ENCODE measurements at places on chromosomes 6 and 20. TPM values are rescaled to one million over a fixed set of nuclear protein-coding genes. Genes with fewer than 3 reads are reported as not detected.

RNF39 gene
- total RNA-seq, result not detected

- DNase-seq, result no peak
These were observed 54.7 kb upstream of the ZMYND8 start for GRCh38 chr20:47411161-47411560.

DNA sequence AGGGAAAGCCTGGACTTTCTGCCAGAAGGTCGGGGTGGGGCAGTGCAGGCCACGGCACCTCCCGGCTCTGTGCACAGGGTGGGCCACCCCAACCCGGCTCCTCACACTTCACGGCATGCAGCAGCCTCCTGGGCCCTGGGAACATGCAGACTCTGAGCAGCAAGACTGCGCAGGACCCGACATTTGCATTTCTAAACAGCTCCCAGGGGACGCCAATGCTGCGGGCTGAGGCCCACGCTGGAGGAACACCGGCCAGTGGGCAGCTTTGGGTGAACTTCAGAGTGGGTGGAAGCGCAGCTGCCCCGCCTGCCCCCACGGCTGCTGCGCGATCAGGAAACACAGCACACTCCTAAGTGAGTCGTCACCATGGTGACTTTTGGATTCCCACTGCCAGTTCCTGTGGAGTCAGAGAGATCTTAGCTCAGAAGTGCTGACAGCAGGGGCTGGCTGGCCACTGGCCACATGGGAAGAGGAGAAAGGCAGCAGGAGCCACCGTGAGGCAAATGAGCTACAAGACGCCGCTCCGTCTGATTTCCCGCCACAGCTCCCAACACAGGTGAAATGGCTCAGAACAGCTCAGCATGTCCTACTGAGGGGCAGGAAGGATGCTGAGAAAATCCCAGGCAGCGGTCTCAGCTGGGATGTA is 52.1 kb downstream of the RNASET2 start:
- DNase-seq, result peak; percentile 50

DNA sequence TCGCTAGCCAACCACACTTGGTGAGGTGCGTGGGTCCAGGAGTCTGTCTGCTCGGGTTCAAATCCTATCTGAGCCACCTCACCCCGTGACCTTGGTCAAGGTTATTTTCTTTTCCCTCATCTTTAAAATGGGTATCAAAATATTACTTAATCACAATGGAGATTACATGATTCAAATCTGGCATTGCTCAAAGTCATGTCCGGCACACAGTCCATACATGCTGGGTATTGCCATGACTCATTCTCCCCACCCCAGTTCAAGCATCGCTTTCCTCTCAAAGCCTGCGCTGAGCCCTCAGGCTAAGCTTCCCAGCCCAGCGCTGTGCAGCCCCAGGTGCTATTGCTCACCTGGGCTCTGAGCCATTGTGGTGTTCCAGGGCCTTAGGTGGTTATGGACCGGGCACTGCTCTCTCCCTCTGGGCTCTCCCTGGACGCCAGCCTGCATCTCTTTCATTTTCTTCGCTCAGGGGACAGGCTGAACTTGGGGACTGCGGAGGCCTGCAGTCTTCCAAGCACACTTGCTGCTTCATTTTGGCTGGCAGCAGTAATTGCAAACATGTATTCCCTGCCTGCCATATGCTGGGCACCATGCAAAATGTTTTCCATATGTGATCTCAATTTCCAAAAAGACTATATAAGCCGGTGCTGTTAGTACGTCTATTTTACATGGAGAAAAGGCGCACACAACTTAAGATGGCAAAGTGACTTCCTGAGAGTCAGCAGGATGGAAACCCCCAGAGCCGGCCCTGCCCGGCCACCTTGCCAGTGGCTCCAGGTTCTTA is 27.3 kb downstream of the WRNIP1 start:
- DNase-seq, result no peak

DNA sequence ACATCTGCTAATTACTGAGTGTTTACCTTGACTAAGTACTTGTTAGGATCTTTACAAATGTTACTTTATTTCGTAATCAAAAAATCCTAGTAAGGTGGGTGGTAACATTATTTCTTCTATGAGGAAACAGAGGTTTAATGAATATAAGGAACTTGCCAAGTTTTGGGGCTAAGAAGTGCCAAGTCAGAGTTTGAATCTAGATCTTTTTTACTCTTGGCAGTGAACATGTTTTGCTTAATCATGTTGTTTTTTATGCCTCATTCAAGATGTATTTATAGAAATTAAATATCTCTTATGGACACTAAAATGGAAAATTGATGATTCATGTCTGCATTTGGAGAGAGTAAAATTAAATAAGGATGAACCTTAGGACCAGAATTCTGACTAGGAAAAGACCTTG is 393.7 kb downstream of the UTRN start:
- DNase-seq, result peak; percentile 74

DNA sequence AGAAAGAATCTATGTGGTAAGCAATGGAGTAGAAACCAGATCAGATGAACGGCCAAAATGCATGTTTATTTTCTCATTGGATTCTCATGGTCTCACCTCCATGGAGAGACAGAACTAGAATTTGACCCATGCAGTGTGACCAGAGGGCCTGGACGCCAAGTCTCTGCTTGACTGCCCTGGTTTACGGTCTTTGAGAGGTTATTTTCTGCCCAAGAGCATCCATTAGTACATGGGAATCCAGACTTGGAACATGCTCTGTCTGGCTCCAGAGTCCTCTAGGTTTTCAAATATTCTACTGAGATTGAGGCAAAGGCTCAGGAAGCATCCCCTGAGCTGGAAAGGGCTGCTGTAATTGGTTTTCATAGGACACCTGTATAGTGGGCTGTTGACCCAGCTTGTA is 45.5 kb upstream of the UST start:
- DNase-seq, result no peak

GRCh38 chr6:4348462-4349112 is 213.2 kb upstream of the ECI2 start:
- no peak for DNase-seq
